ENCODE measurements at places on chromosomes 13 and 19.

DNA sequence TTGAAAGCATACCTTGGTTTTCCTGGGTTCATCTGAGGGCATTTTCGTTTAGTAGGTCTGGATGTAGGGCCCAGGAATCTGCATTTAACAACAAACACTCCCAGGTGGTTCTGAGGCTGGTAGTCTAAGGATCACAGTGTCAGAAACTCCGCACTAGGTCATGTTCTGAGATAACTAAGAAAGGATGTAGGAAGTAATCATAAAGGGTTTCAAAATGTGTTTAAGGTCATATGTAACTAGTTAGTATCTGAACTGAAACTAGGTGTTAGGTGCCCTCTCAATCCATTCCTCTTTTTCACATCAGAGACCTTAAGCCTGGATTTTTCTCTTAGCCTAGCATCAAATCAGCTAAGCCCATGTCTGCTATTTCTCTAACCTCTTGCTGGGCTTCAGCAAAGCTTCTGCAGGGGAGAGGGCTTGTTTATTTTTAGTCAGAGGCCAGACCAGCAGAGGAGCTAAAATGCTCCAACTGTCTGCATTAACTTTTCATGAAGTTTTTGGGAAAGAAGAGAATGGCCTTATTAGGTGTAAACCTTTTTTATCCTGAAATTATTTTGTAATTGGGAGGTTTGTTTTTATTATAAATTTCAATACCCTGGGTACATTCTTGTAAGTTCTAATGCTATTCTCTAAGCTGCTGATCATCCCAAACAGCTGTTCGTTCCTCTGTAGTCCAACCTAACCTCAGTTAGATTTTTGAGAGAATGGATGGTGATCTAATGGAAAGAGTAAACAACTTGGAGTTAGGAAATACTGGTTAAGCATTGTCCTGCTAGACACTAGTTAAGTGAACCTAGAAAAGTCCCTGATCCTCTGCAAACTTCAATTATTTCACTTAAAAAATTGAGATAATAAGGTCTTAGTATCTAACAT, 262.8 kb upstream of the RFC3 start:
- no peak for DNase-seq

DNA sequence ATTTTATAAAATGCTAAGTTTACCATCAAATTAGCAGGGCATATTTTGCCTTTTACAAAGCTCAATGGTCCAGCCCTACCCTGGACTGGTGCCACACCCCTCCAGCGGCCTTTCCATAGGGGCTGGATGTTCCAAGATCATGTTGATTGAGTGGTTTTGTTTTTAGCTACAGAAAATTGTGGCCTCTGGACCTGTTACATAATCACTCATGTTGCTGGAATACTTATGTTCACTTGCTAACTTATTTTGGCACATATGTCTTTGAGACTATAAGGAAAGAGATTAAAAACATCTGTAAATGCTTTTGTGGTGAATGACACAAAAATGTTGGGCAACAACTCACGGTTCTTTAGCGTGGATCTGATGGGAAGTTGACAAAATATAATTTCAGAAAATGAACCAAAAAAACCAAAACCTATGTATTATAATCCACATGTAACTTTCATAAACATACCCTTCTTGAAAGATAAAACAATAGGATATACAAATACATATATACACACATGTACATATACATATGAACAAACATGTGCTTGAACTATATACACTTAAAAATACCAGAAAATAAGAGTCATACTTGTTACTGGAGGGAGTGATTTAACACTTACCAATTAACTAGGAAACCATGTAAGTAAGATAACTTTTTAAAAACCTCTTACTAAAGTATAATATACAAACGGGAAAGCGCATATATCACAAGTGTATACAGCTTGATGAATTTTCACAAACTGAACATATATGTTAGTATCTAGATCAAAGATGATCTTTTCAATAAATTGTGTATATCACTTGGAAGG, 46.6 kb upstream of the SLC15A1 start:
- no peak for DNase-seq

- no peak for DNase-seq
Observed at GRCh38 chr13:25608181-25608580, 236.4 kb downstream of the ATP8A2 start.

GRCh38 chr19:49442771-49443365, 1.5 kb upstream of the SLC17A7 start:
- no peak for DNase-seq

DNA sequence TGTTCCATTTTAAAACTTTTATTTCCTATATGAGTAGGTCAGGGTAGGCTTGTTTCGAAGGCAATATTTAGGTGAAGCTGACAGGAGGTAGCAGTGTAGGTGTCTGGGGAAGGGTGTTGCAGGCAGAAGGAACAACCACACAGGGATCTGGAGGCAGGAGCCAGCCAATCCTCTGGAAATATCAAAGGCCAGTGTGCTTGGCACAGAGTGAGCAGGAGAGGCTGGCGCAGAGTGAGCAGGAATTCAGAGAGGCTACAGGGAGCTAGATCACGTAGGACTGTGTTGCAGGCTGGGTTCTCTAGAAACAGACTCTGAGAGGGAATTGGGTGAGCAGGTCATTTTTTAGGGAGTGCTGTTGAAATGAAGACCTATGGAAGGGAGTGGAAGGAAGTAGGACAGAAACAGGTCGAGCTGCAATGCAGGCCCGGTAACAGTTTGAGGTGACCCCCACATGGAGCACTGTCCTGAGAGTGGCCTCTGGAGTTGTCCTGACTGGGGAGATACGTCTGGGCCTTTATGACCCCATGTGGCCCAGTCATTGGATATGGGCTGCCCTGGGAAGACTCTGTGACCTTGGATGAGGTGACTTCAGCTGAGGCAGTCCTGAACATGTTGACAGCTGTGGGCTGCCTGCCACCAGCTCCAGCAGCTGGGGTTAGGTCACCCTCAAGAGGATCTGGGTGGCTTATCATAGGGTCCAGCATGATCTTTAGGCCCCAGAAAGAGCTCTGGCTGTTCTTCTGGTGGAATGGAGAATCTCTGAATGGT, 51.7 kb downstream of the ERCC5 start:
- DNase-seq: no peak

GRCh38 chr13:82717249-82717648, 1165.0 kb downstream of the SLITRK1 start:
- no peak for DNase-seq

DNA sequence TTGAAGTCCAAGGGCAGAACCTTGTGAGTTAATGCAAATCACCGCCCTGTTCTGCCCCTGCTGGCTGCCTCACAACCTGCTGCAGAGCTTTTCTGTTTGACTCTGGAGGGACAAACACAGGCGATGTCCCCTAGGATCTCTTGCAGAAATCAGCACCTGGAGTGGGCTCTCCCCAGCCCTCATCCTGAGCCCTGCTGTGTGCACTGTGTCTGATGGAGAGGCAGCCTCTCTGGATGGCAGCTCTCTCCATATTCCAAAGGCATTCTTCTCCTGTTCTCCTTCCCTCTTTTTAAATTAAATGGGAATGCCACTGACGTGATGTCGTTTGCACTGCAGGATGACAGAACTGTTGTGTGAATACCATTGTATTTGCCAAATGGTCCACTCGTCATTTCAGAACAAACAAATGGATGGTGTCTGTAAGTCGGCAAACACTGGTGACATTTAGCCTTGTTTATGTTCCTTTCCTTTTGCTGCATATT, 184.1 kb downstream of the ZNF536 start:
- no peak for DNase-seq

DNA sequence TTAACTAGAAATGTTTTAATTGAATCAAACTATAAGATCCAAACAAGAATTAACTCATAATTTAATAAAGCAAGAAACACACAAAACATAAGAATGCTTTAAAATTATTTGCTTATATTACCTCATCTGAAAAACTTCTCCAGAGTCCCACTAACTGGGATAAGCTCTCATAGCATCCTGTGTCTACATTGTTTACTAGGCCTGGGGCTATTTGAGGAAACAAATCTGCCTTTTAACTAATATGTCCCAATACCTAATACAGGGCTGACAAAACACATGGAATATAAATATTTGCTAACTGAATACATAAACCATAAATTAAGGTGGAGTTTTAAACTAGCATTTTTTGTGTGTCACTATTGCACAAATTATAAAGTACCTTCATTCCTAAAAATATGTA, 1399.8 kb upstream of the SLC10A2 start:
- DNase-seq: no peak

GRCh38 chr19:1620502-1620901, 15.2 kb upstream of the UQCR11 start:
- DNase-seq: no peak

GRCh38 chr19:9877780-9878510, 42.8 kb downstream of the PIN1 start:
- no peak for DNase-seq

- no peak for DNase-seq
Observed at GRCh38 chr13:77387607-77388200, 60.8 kb upstream of the MYCBP2 start.

GRCh38 chr13:24222756-24223155, 62.2 kb downstream of the SPATA13 start:
- no peak for DNase-seq

GRCh38 chr13:80336370-80336769, 4.6 kb downstream of the SPRY2 start:
- DNase-seq: no peak

- DNase-seq: no peak
Observed at GRCh38 chr19:6587093-6587820, 3.7 kb downstream of the CD70 start.

DNA sequence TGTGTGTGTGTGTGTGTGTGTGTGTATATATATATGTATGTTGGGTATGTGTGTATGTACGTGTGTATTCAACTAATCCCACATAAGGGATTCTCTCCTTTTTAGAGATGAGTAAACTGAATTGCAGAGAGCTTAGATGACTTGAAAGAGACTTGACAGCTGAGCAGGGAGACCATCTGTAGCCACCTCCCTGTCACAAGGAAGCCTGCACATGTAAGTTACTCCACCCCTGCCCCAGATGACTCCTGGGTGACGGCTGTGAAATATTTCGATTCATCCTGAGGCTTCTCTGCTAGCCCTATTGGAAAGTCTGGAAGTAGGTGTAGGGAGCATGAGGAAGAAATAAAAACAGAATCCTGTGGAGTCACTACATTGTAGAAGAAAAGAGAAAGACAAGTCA, 480.4 kb downstream of the FOXO1 start:
- DNase-seq: no peak

DNA sequence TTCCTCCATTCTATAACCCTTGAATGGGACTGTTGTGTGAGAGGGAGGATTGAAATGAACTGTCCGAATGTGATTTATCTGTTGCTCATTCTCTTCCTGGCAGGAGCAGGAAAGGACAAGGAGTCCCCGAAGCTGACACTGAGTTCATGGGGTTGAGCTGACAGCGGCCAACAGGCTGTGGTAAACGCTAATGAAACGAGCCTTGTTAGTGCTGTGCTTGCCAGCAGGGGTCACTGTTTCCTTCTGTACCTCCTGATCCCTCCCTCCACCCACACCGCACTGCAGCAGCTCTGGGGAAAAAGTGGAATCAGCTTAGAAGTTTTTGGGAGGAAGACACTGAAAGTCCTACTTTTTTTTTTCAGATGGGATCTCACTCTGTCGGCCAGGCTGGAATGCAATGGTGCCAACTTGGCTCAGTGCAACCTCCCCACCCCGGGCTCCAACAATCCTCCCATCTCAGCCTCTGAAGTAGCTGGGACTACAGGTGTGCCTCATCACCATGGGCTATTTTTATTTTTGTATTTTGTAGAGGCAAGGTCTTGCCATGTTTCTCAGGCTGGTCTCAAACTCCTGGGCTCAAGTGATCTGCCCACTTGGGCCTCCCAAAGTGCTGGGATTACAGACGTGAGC, 6.7 kb upstream of the ZNF761 start:
- peak; percentile 88 for DNase-seq

- DNase-seq: no peak
Observed at GRCh38 chr19:39157275-39157996, 31.9 kb downstream of the PAK4 start.

DNA sequence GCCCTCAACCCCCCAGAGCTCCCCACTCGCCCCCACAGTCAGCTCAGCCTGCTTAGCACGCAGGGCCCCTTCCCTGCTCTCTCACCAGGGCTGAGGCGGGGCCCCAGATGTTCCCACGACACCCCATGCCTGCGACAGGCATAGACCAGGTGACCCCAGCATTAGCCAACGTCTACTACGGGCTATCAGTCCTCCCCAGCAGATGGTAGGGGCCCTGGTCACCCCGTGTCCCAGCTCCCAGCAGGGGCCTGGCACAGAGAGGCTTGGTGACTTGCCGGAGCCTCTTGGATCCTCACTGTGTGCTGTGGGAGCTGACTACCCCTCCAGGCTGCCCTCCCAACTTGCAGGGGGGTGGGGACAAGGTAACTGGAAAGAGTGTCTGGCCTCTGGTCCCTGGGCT, 80.6 kb downstream of the KDM4B start:
- DNase-seq: no peak

DNA sequence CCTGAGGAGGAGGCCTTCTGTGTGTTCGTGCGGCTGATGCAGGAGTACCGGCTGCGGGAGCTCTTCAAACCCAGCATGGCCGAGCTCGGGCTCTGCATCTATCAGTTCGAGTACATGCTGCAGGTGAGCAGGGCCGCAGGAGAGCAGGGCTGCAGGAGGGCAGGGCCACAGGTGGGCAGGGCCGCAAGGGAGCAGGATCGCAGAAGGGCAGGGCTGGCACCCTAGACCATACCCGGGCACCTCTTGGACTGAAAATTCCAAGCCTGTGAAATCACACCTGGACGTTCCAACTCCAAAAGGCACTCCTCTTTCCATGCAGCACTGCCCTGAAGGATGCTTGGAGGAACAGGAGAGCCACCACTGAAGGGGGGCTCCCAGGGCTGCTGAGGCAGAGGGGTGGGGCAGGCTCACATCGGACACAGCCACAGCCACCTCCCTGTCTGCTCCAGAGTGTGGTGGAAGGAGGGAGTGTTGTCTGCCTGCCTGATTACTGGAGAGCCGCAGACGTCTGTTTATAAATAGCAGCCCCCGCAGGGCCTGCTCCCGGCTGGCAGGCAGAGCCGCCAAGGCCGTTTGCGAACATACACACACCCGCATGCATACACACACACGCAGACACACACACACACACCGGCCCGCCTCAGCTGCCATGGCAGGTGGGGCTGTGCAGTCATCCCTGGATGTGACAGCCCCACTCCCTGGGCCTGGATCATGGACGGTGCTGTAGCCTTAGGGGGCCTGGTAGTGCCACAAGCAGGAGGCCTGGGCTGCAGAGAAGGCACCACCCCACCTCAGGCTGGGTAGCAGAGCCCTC, 20.2 kb downstream of the EVI5L start:
- DNase-seq: no peak

- peak; percentile 75 for DNase-seq
Observed at GRCh38 chr19:41541990-41542584, 33.9 kb upstream of the CEACAM21 start.

- DNase-seq: no peak
Observed at GRCh38 chr19:4987692-4988370, 18.9 kb downstream of the KDM4B start.

Data from common myeloid progenitor, CD34-positive (primary cell).